ENCODE measurements at places on chromosomes 2 and 18.

- no peak for DNase-seq
Observed at GRCh38 chr2:146260551-146260950, 1584.3 kb upstream of the ACVR2A start.

DNA sequence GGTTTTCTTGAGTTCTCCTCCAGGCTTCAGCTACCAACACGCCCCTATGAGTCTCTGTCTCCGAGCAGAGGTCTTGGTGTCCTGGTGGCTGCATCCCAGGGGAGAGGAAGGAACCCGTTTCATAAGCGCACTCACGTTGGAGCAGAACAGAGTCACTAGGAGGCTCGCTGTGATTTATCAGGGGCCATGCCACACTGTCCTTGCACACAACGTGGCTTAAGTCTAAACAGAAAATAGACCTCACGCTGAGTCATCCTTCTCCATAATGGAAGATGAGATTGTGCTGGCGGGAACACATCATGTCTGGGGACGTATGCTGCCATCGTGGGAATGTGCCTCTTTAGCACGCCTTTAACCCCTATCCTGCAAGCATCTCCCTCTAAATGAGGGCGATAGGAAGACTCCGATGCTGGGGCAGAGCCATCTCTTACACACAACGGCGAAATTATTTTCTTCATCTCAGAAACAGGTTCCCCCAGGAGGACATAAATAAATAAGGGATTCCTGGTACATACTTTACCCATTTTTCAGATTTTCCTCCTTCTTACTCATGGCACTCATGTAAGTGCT, 211.4 kb downstream of the KLHL29 start:
- DNase-seq, result peak; percentile 53

- DNase-seq, result no peak
Observed at GRCh38 chr2:237024255-237024654, 61.4 kb upstream of the COPS8 start.

- DNase-seq, result no peak
Observed at GRCh38 chr2:201930043-201930442, 103.6 kb upstream of the FZD7 start.

DNA sequence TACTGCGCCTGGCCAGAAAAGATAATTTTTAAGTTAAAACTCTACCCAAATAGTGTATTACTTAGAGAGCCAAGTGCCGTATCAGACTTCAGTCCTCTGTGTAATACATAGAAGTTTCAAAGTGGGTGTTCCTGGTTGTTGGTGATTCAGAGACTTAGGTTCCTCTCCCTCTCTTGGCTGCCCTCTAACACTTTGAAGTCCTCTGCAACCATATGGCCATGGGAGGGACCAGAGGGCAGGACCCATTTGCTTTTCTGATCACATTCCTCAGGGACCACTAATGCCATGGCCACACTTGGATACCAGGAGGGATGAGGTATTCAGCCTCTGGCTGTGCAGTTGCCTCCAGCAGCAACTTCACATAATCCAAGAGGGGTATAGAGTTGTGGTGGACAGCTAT, 131.5 kb downstream of the CAPN13 start:
- no peak for DNase-seq

DNA sequence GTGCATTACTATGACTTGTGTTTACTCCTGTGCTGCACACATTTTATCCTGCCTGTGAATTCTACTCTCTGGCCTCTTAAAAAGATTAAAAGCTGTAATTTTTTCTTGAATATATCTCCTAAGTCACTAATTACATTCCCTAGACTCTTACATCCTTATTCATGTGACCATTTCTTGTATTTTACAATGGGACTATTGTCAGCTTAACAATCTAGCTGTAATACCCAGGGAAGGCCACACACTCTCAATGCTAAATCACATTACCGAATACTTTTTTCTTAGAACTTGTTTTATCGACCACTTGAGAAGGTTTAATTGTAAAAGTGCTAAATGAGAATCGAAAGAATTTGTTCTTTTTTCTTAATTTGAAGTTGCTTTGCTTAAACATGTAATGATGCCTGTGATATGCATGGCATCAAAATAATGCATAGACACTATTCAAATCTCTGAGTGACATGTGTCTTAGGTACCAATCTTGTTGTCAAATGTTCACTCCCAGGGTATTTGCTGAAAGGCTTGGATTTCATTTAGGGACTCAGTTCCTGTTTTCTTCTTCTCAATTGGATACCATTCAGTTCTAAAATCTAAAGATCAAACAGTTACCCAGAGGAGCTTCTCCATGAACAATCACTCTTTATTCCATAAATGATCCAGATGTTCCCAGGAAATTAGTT, 498.5 kb downstream of the DPP10 start:
- DNase-seq, result no peak

- DNase-seq, result no peak
Observed at GRCh38 chr2:60577682-60578283, 24.3 kb upstream of the BCL11A start.

GRCh38 chr2:3626118-3626811, 31.4 kb downstream of the COLEC11 start:
- no peak for DNase-seq

DNA sequence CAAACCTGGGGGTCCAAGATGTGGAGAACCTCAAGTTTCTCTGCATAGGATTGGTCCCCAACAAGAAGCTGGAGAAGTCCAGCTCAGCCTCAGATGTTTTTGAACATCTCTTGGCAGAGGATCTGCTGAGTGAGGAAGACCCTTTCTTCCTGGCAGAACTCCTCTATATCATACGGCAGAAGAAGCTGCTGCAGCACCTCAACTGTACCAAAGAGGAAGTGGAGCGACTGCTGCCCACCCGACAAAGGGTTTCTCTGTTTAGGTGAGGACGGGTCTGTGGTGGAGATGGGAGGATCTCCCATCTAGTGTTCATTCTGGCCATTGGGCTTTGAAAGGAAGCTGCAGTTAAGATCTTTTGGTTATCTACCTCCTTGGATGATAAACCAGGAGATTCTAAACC, 2.9 kb downstream of the CASP10 start:
- no peak for DNase-seq

DNA sequence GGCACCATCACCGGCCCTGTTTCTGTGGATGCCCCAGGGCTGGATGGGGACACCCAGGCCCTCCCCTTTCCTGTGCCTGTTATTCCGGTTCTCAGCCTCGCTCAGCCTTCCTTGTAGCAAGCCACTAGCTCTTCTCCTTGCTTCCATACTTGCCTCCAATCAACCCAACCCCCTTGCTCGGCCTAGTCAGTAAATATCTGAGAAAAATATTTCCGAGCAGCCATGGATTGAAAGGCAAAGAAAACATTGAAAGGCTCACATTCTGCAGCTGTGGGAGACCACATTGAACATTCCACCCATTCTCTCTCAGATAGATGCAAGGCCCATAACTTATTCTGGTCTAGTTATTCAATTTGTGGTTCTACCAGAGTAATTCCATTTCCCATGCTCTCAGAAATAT, 114.9 kb downstream of the SPP2 start:
- no peak for DNase-seq

GRCh38 chr2:130797493-130798435, 39.0 kb upstream of the ARHGEF4 start:
- DNase-seq, result peak; percentile 43

DNA sequence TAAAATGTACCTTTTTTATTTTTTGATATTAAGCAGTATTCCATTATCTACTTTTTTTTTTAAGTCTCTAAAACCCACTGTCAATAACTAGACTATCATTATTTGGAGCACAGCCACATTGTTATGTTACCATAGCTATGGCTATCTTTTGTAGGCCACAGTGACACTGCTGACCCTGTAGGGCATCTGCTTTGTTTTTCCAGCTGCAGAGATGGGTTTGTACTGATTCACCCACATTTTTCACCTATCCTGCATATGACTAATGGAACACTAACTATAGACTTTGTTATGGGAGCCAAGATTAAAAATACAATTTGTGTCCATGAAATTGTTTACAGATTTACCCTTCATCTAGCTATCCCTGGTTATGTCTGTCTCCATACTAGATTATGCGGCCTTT, 21.6 kb upstream of the OTX1 start:
- no peak for DNase-seq

DNA sequence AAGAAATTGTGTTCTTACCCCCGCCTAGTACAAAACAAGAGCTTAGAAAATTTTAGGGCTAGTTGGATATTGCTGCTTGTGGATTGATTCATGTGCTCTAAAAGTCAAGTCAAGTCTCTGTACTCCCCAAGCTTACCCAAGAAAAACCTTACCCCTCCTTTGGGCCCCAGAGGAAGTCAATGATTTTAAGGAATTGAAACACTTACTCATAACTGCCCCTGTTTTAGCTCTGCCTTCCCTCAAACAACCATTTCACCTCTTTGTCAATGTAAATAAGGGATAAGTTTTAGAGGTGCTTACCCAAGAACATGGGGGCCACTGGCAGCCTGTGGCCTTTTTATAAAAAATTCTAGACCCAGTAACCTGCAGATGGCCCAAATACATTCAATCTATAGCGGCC, 136.6 kb upstream of the RMP24 start:
- DNase-seq, result no peak

DNA sequence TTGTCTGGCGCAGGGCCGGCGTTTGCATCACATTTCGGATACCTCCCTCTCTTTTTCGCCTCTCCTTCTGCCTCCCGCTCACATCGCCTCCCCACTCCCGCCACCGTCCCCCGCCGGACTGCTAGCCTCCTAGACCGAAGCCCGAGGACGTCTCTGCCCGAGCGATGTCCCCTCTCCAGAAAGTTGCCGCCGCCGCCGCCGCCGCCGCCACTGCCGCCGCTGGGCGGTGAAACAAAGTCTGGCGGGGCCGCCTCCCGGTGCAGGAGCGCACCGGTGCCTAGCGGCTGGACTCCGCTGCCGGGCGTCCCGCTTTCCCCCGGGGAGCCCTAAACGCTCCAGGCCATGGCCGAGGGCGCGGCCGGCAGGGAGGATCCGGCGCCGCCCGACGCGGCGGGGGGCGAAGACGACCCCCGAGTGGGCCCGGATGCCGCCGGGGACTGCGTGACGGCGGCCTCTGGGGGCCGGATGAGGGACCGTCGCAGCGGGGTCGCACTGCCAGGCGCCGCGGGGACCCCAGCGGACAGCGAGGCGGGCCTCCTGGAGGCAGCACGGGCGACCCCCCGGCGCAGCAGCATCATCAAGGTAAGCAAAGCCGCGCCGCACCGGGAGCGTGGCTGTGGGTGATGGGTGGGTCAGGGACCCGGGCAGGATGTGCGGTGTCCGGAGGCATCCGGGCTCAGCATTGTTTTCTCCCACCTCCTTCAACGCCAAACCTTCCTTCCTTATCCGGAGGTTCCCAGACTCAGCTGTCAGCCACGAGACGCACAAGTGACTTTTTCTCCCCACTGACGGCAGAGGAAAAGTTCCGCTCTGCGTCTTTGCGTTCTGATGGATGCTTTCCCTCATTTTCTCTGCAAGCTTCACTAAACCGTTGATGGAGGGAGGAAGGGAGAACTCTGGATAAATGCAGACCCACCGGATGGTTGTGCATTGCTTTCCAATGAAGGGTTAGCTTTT, 643 bp downstream of the PLCL1 start:
- DNase-seq, result no peak

GRCh38 chr2:110103061-110103961, 12.3 kb downstream of the MALL start:
- no peak for DNase-seq

GRCh38 chr2:239743206-239743605, 281.9 kb downstream of the NDUFA10 start:
- no peak for DNase-seq

- DNase-seq, result no peak
Observed at GRCh38 chr18:6561016-6561415, 146.3 kb upstream of the L3MBTL4 start.

DNA sequence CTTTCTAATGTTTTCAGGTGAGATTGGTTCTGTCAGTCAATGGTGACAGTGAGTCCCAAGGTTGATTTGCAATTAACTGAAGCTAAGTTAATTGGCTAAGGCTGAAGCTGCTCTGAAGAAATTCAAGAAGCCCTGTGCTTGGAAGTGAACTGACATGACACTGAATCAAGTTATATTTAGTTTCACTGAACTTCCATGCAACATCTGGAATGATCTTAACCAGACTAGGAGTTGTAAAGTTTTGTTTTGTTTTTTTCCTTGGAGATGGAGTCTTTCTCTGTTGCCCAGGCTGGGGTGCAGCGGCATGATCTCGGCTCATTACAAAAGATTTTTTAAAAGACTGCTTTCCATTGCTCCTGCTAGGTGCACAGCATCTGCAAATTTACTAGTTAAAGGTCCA, 11.4 kb downstream of the SERPINB5 start:
- DNase-seq, result no peak

DNA sequence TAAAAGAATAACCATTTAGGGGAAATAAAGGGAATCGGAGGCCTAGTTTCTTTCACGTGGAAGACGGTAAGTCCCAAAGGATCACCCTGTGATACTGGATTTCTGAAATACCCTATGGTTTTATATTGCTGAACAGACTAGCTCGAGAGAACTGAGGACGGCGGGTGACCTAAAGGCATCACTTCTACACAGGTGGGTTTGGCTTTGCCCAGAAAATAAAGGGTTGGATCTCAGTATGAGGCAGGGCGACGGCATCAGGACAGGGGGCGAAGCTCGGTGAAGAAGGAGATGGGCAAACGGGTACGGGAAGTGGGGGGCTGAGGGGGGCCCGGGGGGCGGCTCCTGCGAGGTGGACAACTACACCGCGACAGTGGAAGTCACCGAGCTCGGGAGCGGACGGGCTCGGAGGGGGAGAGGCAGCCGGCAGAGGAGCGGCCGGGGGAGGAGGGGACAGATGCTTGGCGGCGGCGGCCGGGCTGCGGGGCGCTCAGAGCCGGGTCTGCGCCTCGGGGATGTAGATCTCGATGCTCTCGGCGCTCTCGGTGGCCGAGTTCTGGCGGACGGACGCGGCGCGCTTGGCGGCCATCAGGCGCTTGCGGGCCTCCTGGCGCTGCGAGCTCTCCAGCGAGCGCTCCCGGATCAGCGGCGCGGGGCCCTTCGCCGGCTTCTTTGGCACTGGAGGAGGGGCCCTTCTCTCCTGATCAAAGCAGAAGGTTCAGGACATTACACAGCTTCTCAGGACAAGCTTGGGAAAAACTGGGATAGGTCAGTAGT, 48.9 kb downstream of the TGIF1 start:
- no peak for DNase-seq

DNA sequence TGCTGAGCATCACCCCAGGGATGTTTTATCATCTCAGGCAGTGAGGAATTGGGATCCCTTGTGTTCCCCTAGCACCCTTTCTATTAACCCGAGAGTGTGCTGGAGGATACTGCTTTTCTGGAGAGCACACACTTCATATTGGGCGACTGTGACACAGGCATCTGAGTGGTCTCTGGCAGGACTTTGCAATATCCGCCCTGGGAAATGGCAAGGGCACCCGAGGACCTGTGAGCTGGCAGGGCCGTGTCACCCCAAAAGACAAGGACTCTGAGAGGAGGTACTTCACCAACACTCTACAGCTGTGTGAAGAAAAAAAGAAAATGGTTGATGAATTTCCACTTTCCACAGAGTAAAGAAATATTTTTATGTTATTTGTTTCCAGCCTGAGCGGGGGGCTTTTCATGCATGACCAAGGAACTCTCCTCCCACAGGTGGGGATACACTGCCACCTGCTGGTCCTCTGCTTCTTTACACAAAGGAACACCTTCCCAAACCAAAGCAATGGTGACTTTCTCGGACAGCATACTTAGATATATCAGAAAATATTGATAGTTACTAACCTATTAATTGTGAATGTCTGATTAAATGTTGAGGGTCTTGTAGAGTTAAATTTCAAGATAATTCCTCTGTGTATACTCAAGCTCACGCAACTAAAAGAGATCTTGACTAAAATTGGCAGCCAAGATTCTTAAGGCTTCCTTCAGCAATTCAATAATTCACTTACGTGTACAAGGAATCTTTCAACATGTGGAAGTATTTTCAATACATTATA, 45.9 kb upstream of the REG3G start:
- DNase-seq, result no peak
